Esophagus squamous epithelium (tissue), 5 donors: ENCODE measurements at places on chromosomes 4 and X. TPM values are rescaled to one million over a fixed set of nuclear protein-coding genes. Genes with fewer than 3 reads are reported as not detected.

GRCh38 chr4:8002525-8003309, 63.1 kb upstream of the AFAP1 start:
- no peak for DNase-seq

DNA sequence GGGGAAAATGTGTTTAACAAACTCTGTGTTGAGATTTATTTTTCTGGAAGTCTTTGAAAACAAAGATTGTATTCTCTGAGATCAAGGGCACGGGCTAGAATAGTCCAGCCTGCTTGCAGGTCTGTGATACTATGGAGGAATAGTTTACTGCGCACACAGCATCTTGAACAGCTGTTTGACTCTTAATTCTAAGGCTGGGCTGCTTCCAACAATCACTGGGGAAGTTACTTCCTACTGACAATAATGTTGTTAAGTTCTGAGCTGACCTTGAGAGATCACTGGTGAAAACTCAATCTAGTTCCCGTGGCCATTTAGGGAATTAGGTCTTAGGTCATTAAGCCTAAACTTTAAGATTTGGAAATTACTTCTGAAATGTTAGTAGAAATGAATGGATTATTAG, 416.1 kb upstream of the FTHL17 start:
- DNase-seq = no peak

GRCh38 chr4:104494822-104495559, at the start of gene CXXC4:
Gene CXXC4 (minus strand): TSS chr4:104494894. CDS start chr4:104491802, 3,092 bp downstream.
- no peak for DNase-seq

GRCh38 chrX:2311501-2311900, 189.3 kb downstream of the DHRSX start:
- no peak for DNase-seq

- DNase-seq = no peak
Observed at GRCh38 chr4:54333657-54334056, 104.6 kb downstream of the PDGFRA start.

PHKA2 gene
- total RNA-seq = 21.2 TPM
